Femur (tissue), 1 donor: ENCODE measurements at places on chromosomes 4 and X.

DNA sequence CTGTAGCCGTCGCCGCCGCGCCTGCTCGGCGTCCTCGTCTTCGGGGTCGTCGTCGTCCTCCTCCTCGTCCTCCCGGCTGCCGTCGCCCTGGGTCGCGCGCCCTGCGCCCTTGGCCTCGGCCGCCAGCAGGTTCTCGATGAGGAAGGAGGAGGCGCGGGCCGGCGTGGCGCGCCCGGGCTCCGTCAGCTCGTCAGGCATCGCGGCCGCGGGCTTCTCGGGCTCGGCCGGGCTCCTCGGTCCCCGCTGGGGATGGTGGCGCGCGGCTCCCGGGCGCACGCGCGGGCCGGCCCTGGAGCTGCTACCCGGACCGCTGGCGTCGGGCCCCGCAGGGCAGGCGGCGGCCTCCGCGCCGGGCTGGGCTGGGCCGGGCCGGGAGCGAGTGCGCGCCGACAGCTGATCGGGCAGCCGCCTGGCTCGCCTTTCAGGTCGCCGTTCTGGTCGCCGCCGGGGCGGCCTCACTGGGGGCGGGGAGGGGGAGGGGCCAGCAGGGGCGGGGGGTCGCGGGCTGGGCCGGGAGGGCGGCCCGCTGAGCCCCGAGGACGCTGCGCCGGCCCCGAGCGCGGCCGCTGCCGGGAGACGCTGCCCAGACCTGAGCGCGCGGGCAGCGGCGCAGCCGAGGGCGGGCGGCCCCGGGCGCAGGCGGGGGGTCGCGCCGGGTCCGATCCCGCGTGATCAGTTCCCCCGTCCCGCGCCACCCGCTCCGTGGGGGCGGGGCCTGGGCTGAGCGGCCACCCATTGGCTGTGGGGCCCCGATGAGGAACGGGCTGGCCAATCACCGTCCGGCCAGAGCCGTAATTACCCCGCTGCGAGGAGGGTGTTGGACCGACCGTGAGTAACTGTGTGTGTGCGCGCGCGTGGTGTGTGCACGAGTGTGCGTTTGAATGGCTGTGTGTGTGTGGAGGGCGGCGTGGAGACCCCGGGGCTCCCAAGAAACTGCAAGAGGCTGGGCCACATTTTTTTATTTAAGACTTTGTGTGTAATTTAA, at the start of gene HMX1:
TSS of gene HMX1 (minus strand) at position 423 of the 985 bp plus-strand sequence. CDS start at position 198, 225 bp downstream.
- DNase-seq: peak; percentile 67

DNA sequence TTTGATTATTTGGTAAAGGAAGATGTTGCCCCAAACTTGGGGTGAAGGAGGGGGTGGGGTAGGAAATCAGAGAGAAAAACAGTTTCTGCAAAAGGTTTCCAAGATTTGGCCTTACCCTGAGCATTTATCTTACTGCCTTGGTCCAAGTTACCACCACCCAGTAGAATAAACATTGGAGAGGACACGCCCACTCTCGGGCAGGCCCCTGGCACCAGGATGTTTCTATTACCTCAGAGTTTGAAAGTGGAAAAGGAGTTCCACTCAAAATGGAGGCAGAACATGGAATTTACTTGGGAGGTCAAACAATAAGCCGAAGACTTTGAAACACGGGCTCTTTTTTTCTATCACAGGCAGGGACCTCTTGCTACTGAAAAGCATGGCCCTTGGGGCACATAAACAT, 113.7 kb downstream of the CHRNA9 start:
- DNase-seq: no peak

GRCh38 chrX:65758505-65758904, 91.1 kb downstream of the MSN start:
- DNase-seq: no peak

GRCh38 chrX:38948046-38948445, 146.8 kb downstream of the MID1IP1 start:
- no peak for DNase-seq

DNA sequence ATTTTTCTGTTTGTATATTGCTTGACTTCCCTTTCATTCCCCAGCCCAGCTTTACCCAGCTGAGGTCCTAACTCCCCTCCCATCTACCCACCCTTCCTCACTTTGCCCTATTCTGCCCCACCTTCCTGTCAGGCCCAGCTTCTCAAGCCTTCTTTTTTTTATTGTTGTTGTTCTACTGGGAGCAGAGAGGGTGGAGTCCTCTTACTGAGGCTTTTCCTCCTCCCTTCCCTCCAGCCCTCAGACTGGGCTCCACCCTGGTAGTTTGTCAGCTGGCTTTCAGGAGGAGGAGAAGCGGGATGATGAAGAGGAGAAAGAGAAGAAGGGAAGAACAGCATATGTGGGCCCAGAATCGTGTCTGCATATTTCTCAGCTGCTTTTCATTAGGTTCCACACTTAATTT, 3.2 kb upstream of the KLF8 start:
- peak; percentile 19 for DNase-seq

DNA sequence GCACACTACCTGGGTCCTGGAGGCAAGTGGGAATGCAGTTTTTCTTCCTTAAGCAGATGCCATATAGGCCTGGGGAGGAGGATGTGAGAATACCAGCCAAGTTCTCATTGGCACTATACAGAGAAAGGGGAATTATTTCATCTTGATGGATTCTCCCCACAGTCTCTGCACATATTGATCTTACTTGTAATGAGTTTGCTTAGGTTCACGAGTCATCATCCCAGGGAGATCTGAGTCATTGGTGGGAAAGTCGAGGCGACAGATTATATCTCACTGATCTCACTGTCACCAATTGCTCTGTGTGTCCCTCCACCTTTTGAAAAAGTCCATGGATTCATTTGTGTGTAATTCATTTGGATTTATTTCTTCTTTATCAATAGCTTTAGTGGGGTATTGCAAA, 156.8 kb downstream of the AR start:
- no peak for DNase-seq

- DNase-seq: no peak
These were observed 56.6 kb upstream of the BCOR start for GRCh38 chrX:40154250-40154852.

DNA sequence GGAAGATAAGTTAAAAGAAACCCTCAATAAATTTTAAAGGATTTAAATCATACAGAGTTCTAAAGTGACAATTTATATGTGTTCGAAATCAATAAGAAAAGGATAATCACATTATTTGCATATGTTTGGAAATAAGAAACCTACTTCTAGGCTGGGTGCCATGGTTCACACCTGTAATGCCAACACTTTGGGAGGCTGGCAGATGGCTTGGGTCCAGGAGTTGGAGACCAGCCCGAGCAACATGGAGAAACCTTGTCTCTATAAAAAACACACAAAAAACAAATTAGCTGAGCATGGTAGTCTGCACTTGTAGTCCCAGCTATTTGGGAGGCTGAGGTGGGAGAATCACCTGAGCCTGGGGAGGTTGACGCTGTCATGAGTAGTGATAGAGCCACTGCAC, 8.1 kb upstream of the SAP30 start:
- DNase-seq: no peak

DNA sequence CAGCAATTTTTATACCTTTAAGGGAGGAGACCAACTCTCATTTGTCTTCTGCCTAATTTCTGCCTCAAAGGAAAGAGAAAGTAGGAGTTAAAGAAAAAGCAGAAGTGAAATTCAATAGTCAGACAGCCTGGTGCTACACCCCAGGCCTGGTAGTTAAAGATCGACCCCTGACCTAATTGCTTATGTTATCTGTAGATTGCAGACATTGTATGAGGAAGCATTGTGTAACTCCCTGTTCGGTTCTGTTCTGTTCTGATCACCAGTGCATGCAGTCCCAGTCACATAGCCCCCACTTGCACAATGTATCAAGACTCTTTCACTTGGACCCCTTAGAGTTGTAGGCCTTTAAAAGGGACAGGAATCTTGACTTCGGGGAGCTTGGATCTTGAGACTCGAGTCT, 335.9 kb upstream of the AR start:
- no peak for DNase-seq

DNA sequence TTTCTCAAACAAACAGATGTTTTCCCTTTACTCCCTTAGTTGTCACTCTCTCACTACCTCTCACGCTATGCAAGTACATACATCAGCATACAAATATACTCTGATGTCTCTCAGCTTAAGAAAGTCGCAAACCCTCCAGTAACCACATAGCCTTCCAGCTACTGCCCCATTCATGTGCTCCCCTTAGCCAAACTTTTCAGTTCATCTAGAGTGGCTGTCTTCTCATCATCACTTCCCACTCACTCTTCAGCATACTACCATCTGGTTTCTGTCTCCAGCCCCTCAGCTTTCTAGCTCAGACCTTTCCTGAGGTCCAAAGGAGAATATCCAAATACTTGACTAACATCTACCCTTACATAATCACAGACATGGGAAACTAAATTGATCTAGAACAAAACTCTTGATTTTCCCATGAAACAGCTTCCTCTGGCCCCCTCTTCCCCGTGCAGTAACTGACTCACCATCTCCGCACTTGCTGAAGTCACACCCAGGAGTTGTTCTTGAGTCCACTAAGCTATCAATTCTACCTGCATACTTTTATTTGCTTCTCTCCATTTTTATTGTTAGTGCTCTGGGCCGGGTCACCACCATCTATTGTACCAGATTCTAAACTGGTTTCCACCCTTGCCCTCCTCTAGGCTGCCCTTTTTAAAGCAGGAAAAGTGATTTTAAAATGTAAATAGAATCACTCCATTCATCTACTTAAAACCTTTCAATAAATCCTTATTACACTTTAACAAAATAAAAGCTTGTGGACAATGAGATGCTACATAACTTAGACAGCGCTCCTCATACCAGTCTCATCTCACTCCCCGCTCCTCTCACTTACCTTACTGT, 57.2 kb downstream of the CASP6 start:
- DNase-seq: no peak

DNA sequence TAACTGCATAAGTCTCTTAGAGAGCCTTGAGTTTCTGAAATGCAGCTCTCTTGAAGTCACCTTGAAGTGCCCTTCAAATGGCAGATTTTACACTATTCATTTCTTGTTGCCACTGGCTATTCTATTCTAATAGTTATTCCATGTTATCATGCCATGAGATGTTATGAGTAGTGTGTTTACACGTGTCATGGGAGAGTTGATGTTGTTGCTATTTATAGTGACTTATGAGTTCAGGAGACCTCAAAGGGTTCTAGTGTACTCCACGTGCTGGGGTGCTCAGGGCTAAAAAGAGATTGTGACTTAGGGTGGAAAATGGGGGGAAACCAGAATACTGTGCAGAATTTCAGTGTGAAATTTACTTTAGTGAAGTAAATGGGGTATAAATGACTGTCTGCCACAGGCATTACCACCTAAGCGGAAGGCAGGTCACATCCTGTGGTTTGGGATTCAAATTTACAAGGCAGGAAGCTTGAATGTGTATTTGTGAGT, 77.1 kb upstream of the SLC4A4 start:
- no peak for DNase-seq

- DNase-seq: no peak
These were observed 71.2 kb downstream of the ZNF518B start for GRCh38 chr4:10385994-10386394.

DNA sequence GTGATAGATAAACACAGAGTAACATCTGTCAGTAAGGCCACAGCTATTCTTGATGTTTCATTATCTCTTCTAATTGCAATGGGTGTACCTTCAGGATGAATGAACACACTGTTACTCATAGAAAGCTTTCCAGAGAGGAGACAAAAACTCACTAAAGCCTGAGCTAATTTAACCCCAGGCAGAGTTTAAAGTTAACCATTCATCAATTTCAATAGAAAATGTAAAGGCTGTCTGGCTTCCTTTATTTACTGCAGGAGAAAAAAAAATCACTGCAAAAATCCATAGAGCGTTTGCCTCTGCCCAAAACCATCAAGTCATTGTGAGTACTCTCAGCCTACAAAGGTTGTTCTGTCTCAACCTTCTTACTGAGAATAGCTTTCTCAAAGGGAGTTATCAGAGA, 376.9 kb downstream of the PPP4R3C start:
- DNase-seq: no peak

GRCh38 chr4:77145842-77146185, 11.2 kb upstream of the CCNG2 start:
- DNase-seq: no peak

DNA sequence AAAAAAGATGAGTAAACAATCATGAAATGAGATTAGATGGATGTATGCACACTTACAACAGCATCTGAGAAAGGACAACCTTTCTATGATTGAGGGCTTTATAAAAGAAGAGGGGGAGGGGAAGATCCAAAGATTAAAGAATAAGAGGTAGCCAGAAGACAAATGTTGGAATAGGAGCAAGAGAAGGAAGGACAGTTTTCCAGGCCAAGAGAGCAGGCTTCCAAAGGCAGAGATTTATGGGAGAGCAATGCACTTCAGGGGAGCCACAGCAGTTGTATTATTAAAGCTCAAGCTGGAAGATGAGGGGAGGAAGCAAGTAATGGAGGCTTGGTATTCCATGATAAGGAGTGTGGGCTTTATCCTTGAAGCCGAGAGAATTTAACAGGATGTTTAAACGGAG, 110.3 kb upstream of the PTPN13 start:
- no peak for DNase-seq

DNA sequence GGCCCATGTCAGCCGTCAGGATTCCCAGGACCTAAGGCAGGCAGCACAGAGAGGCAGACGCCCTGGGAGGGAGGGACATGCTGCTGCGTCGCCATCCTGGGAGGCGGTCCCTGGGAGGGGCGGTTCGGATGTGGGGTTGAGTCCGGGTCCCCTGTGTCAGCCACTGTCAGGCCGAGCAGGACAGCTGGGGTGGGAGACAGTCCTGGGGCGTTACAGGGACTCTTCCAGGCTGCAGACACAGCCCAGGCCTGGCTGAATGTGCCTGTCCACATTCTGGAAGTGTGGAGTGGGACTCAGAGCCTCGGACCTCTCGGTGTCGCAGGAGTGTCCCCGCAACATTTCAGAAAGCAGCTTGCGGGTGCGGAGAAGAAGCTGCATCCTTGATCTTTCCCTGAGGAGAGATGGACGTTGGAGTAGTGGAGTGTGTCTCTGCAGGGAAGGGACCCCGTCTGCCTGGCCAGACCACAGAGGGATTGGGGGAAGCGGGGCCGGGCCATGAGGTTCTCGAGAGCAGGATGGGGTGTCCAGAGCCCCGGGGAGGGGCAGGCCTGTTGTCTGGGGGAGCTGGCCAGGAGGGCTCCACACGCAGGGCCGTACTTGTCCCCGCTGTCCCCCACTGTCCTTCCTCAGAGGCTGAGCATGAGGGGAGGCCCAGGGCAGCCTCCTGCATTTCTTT, 6.1 kb downstream of the AKAP17A start:
- no peak for DNase-seq

GRCh38 chr4:8676676-8677075, 84.1 kb downstream of the CPZ start:
- DNase-seq: no peak

GRCh38 chr4:94871644-94872305, 114.0 kb downstream of the BMPR1B start:
- no peak for DNase-seq

GRCh38 chr4:164846566-164846965, 30.4 kb upstream of the APELA start:
- no peak for DNase-seq

GRCh38 chr4:101393256-101393655, 45.9 kb upstream of the PPP3CA start:
- no peak for DNase-seq

DNA sequence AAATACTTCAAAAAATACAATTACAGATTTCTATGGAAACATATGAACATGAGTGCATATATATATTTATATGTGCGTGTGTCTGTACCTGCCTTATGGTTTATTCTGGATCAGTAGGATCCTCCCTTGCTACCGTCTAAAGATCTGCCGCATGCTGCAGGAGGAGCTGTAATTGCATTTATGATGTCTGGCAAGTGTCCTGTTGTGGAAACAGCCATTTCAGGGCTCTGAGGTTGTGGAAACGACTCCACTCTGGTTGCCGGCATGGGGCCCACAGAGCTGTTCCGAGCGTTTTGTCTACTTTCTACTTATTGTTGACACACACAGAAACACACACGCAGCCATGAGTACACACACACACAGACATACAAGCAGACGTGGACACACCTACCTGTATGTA, 21.3 kb downstream of the CD99 start:
- DNase-seq: no peak
